Fibroblast of skin of right biceps (primary cell): ENCODE measurements at places on chromosomes 5 and 9.

DNA sequence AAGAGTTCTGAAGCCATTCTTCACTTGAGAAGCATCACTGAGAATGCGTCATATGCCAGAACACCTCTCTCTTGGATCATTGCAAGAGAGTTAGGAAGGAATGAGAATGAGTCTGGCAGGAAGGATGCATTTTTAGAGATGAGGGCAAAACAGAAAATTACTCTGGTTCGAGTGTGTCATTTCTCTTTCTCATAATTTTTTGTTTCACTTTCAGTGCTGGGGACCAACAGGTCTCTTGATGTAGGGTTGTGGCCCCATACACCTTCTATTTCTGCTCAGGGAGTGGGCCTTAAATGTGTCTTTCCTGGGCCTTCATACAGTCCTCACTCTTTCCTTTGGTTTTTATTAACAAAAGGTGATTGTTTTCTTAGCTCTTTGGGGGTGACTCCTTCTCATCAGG is 302.4 kb downstream of the NR3C1 start:
- DNase-seq: no peak

GRCh38 chr5:72837524-72838096 is 21.1 kb downstream of the TNPO1 start:
- DNase-seq: peak; percentile 49

DNA sequence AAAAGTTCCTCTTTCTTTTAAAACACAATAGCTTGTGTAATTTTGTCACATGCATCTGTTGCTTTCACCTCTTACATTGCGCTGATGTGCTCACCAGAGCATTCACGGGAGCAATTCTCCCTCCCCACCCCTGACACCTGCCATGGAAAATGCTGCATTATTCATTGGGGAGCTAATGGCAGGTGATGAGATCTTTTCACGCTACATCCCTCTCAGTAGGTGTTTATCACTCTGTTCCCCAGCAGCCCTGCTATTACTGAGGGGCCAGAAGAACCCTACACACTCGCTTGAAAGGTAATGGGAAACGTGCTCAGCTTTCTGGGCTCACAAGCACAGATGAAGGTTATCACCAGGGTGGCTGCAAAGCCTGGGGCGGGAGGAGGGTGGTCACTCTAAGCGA is 398.0 kb downstream of the PSAT1 start:
- DNase-seq: no peak

DNA sequence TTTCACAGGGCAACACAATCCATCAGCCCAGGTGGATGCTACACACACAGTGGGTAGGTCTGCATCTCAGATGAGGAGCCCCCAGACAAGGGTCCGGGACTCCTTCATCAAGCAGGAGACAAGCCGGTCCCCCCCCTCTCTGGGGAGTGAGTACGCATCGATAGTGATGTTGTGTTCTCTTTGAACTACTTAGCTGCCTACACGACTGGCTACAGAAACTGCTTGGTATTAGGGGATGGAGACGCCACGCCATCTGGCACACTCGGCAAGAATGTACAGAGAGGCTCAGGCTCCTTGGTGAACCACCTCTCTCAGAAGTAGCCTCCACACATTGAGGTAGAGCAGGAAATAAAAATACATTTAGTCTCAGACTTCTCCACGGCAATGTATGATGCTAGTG is 179.8 kb downstream of the CNTNAP3 start:
- DNase-seq: no peak

DNA sequence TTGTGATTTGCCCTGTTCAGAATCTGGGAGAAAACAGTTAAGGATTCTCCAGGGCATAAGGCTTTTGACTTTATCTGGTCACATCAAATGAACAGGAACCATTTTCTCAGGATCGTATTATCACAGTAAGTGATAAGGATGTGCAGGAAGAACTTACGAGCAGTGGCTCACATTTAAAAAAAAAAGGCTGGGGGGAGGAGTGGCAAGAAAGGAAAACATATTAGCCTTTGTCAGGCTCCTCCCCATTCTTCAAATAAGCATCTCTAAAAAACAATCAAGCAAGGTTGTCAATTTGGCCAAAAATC is 234.3 kb upstream of the TMEM161B start:
- no peak for DNase-seq
